ENCODE measurements at places on chromosomes 16 and 17.

DNA sequence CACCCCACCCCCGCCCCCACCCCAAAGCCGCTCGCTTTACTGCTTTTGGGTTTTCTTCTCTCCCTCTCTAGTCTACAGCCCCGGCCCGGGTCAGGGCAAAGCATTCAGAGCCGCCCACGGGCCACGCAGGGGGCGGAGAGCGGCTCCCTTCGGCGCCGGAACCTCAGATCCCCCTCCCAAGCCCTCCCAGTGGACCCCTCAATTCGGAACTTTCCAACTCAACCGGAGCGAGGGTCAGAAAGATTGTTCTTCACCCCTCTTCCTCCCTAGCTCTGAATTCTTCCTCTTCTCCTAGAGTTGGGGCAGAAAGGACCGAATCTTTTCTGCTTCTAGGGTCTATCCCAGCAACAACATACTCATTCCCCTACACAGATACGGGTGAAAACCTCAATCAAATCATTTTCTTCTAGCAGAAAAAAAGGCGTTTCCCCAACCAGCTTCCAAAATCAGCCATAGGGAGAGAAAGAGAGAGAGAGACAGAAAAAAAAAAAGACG, 1.0 kb downstream of the HOXB2 start:
- DNase-seq, result no peak

DNA sequence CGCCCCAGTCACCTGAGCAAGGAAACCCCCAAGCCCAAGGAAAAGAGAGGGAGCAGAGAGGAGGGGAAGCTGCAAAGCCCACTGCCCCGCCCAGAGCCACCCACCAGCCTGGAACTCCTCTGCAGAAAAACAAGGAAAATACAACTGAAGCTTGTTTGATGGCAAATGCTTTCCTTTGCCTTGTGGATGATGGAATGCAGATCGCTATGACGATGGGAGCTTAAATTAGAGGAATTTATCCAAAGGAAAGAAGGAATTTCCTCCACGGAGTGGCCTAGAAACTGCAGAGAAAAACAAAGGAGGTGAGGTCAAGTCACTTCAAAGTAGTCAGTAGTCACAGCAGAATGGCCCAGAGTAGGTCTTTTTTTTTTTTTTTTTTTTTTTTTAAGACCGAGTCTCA, 31.5 kb upstream of the ASGR2 start:
- no peak for DNase-seq

DNA sequence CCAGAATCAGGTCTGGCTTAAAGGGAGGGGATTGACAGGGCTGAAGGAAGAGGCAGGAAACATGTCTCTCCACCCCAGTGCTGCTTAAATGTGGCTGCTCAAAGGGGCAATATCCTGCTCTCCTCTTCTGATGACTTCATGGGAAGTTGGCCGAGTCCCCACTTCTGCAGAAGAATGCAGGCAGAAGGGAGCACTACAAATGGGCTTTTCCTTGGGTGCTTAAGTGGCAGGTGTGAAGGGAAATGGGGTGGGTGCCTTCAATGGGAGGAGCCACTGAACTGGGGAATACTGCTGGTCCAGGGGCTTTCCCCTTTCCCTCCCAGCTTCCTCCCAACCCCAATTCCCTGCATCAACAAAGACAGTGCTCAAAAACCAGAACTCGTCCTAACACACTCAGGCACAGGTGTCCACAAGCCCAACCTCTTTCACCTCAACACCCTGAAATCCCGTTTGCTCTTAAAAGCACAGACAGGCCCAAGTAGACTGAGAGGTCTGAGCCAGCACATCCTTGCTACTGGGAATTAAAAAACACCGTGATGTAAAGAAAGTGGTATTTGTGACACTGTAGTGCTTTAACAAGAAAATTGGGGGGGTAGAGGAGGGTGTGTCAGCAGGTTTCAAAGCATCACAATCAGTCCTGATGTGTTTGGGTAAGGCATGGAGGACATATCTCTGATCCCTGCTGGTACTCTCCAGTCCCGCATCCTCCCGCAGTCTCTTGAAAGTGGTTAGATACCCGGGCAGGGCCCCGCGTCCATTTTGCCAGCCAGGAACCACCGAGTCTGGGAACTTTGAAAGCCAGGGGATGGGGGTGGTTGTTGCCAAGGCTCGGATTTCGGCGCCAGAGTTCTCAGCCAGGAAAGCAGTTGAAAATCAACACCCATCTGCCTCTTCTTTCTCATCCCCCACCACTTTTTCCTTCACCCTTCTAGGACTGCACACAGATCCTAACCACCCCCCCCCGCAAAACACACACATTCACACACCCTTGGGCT, 1.6 kb downstream of the CA10 start:
- no peak for DNase-seq

- no peak for DNase-seq
Observed at GRCh38 chr16:66458853-66459252, 31.8 kb downstream of the BEAN1 start.

DNA sequence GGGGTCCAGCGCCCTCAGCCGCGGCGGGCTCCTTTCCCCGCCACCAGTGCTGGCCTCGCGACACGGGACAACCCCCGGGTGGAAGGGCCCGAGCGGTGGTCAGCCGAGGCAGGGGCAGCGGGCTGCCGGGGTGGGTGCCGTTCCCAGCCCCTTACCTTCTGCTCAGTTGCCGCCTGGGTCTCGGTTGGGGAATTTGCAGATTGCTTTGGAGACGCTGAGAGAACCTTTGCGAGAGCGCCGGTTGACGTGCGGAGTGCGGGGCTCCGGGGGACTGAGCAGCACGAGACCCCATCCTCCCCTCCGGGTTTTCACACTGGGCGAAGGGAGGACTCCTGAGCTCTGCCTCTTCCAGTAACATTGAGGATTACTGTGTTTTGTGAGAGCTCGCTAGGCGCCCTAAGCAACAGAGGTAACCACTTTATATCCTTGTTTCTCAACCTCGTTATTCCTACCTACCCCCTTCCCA, 381 bp downstream of the CTNS start:
- peak; percentile 47 for DNase-seq

DNA sequence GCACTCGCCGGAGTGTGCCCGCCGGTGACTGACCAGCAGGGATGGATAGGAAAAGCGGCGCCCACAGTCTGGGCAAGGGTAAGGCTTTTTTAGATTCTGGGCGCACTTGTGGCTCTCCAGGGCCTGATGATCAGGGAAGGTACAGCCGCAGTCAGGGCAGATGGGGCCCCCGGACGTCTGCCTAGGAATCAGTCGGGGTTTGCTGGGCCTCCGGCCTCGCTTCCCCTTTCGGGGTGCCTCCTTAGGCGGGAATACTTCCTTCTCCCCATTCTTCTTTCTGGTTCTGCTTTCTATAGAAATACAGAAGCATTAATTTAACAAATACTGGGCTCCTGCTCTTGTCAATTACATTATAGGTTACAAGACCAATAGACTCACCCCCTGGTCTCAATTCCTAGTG, 5.0 kb downstream of the ZNF689 start:
- DNase-seq, result no peak
